Activated T-cell treated with anti-CD3 and anti-CD28 coated beads, Interleukin-2, amount 50 U/mL, for 1 hour (primary cell): ENCODE measurements at places on chromosomes 12 and 14.

DNA sequence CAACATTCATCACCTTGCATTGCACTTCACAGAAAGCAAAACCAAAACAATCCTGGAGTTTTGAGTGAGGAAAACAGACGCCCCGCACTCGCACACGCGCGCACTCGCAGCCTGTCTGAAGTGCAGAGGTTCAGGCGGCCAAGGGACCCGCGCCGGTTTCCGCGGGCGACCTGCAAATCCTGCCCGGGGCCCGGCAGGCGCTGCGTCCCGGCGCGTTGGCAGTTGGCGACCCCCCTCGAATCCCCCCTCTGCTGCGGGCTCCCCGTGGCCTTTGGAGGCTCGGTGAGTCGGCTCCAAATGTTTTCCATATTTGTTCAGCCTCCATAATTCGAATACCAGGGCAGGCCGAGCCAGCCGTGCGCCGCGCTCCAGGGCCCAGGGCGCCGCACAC lies at the start of gene SSPN:
TSS of gene SSPN (plus strand) at position 324 of the 391 bp plus-strand sequence. CDS start 100 bp downstream, outside the sequence.
- DNase-seq, result no peak

- no peak for DNase-seq
Measured at GRCh38 chr12:75750716-75751306, 239.4 kb upstream of the KRR1 start.

- DNase-seq, result no peak
Measured at GRCh38 chr12:57404966-57405640, 25.7 kb downstream of the R3HDM2 start.

DNA sequence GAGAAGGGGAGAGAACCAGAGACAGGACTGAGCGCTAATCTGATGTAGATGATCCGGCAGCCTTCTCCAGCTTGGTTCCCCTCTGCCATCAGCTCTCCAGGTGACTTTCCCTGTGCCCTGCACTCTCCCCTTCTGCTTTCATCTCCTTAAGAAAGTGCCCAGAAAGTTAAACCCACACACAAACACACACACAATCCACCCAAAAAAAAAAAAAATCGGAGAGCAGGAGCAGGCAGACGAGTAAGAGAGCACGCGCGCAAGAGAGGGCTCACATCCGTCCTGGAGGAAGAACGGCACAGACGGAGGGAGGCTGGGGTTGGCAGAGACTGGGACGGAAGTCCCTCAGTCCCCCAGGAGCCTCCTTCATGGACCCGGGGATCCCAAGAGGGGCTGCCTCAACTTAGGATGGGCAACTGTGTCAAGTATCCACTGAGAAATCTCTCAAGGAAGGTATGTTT lies 9.8 kb downstream of the CABP1 start:
- DNase-seq, result no peak

GRCh38 chr12:69645031-69645430 lies 34.3 kb upstream of the LRRC10 start:
- no peak for DNase-seq

- DNase-seq, result no peak
Measured at GRCh38 chr14:90409209-90409730, 12.4 kb downstream of the CALM1 start.

- DNase-seq, result no peak
Measured at GRCh38 chr12:108653082-108653516, 19.4 kb upstream of the SELPLG start.

DNA sequence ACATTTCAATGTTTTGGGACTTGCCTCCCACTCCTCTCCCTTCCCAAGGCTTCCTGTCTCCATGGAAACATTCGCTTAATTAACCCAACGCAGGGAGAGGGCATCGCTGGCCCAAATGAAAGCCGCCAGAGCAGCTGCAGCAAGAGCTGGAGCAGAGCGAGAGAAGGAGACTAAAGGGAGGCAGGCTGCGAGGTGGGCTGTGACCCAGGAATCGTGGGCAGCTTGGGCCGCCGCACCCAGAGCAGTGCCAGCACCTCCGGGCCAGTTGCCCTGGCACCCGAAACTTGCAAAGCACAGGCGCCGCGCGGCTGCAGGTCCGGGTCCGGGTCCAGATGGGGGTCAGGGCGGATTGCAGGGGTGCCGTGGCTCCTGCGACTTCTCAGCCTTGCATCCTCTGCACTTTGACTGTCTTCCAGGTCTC lies 43.5 kb upstream of the PTPRQ start:
- no peak for DNase-seq

- no peak for DNase-seq
Measured at GRCh38 chr12:10641735-10642500, 28.5 kb upstream of the MAGOHB start.

GRCh38 chr12:56151672-56152131 lies 685 bp upstream of the MYL6B start:
- peak; percentile 71 for DNase-seq

- no peak for DNase-seq
Measured at GRCh38 chr14:96129128-96129736, 75.4 kb upstream of the BDKRB2 start.

- no peak for DNase-seq
Measured at GRCh38 chr14:74563233-74563585, 48.8 kb downstream of the LTBP2 start.

DNA sequence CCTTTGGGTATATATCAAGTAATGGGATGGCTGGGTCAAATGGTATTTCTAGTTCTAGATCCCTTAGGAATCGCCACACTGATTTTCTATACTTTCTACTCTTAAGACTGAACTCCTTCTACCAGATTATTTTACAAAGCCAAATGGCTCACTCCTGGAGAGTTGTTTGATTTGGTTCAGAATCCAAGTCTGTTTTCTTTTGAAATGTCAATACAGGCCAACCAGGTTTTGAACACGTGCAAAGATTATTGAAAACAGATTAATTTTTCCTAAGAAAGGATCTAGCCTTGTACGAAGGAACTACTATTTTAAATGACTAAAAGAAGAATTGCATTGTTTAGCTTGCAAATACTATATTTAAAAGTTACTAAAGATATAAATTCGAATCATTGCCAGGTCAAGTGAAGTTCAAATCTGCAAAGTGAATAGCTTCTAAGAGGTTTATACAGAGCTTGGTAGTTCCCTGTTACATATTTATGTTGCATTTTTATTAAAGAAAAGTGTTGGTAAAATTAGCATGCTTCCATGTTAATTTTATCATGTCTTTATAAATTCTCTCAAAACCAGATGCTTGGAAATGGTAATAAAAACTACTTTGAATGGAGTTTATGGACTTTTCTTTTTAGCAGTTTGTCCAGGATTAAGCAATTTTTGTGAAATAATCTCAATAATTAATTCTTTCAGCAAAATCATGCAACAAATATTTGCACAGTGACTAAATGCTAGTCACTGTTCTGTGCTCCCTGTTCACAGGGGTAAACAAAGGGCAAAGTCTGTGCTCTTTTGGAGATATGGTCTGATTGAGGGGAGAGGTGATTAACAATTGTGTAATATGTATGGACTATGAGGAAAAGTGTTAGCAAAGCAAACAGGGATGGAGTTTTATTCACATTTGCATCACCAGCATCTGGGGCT lies 38.9 kb downstream of the GPR65 start:
- DNase-seq, result no peak

DNA sequence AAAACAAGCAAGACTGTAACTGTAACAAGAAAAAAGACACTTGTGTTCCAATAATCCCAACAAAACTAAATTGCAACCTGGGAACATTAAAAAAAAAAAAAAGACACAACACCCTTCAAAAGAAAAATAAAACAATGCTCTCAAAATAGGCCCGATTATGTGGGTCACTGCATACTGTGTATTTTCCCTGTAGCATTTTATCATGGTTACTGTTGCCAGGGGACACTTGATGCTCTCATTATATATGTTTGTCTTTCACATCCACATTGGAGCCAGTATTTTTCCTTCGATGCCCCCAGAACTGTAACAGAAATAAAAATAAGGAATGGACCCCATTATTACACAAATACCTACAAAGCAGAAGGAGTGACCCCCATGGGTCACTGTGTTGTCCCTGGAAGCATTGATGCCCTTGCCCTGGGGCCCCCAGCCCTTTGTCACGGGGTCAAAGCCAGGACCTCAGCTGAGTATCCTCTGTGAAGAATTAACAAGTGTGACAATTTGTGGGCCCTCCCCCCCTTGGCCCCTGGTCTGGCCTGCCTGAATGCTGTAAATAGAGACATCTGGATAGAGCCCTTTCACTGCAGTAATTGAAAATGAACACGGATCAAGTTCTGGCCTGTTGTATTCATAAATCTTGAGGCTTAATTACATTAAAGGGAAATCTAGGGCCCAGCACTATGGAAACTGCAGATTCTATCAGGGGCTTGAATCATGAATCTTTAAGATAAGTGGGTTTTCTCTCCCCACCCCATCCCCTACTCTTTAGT lies 72.8 kb downstream of the C12orf42 start:
- DNase-seq, result no peak

DNA sequence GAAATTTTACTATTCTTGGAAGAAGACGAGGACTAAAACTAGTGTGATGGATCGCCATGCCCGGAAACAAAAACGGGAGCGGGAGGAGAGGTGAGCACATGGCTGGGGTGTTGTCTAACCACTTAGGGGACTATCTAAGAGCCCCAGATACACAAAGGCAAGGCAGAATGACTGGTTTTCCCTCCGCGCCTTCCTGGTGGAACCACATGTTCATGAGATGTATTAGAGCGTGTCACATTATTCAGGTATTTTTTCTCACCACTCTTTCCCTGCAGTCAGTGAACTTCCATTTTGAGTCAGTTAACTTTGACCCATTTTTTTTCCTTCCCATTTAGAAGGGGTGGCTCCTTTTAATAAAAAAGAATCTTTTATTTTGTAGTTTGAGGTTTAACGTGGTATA lies 68.8 kb upstream of the TRAF3 start:
- no peak for DNase-seq

- no peak for DNase-seq
Measured at GRCh38 chr14:79584679-79585078, 626.6 kb downstream of the DIO2 start.

DNA sequence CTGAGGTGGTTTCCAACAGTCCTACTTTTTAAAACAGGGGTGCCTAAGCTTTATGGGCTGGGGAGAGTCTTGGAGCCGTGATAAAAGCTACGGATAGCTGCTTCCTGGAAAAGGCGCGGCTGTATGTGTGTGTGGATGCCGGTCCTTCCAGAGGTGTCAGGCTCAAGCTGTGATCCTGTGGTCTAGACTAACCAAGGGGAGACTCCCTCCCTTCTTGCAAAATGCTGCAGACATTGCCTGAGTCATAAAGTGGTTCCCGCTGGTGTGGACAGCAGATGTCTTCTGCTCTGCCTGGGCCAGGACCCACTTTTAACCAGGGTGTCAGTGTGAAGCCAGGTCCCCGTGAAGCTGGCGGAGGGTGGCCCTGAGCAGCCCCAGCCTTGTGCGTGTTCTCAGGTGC lies 37.8 kb downstream of the CCDC92 start:
- no peak for DNase-seq

DNA sequence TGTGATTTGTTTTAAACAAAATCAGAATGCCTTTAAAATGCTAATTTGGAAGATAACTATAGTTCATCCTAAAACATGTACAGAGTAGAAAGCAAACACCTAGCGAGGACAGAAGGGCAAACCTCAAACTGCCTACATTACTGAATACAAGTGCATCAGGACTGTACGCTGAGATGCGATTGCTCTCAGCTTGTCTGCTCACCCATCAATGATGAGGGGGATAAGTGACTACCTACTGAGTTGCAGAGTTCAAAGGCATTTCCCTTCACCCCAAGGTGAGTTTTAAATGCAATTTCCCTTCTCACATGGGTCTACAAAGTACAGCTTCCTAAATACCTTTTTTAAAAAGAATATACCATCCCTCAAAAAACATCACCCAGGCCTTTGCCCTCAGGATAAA lies 52.9 kb downstream of the PHLDA1 start:
- DNase-seq, result no peak

DNA sequence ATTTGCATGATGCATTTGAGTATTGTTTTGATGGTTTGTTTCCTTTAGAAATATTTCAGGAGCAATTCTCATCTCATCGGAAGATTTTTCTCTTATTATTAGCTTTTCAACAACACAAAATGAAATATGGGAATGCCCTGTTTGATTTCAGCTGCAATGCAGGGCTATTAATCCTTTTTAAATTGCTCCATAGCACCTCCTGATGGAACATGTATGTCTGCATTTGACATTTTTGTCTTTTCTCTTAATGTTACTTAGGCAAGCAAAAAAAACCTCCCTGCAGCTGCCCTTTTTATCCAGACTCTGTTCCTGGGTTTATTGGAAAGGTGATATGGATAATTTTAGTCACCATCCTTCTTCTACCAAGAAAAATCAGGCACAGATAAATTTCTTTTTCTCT lies 895.8 kb downstream of the RPS29 start:
- no peak for DNase-seq

DNA sequence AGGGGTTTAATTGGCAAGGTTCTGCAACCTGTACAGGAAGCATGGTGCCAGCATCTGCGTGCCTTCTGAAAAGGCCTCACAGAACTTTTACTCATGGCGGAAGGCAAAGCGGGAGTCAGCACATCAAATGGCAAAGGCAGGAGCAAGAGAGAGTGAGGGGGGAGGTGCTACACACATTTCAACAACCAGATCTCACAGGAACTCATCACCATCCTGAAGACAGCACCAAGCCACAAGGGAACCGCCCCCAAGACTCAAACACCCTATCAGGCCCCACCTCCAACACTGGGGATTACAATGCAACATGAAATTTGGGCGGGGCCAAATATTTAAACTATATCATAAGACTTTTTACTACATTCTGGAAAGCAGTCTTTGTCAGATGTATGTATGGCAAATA lies 38.0 kb upstream of the FKBP4 start:
- no peak for DNase-seq

- no peak for DNase-seq
Measured at GRCh38 chr14:81555051-81555450, 21.4 kb upstream of the SEL1L start.

DNA sequence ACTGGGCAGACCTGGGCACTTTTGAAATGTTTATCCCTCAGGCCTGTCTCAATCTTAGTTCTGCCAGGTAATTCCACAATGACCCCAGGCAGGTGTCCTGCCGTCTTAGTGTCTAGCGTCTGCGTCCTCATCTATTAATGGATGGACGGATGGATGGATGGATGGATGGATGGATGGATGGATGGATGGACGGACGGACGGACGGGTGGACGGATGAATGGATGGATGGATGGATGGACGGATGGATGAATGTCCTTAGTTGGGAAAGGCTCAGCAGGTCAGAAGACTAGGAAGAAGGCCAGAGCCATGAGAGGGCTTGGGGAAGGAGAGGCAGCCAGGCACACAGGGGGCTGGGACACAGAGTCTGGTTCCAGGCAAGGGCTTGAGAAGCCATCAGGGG lies 141.3 kb downstream of the CALM1 start:
- DNase-seq, result no peak

DNA sequence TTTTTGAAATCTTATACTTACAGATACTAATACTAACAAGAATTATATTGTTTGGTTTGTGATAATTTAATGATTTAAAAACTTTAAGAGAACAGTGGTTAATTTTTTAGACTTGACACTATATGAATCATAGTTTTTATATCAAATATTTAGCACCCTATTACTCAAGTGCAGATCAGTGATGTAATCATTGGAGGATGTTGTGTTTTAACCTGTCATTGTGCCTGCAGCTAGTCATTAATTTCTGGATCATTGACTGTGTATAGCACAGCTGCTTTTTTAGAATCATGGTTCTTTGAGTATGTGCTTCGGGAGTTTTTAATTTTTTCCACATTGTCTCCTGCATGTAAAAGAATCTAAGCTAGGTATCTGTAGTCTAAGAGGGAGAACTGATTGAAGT lies 17.3 kb downstream of the ARID4A start:
- DNase-seq, result no peak

- DNase-seq, result no peak
Measured at GRCh38 chr14:81625343-81625742, 91.7 kb upstream of the SEL1L start.
